ENCODE measurements at places on chromosomes 6 and 20.

DNA sequence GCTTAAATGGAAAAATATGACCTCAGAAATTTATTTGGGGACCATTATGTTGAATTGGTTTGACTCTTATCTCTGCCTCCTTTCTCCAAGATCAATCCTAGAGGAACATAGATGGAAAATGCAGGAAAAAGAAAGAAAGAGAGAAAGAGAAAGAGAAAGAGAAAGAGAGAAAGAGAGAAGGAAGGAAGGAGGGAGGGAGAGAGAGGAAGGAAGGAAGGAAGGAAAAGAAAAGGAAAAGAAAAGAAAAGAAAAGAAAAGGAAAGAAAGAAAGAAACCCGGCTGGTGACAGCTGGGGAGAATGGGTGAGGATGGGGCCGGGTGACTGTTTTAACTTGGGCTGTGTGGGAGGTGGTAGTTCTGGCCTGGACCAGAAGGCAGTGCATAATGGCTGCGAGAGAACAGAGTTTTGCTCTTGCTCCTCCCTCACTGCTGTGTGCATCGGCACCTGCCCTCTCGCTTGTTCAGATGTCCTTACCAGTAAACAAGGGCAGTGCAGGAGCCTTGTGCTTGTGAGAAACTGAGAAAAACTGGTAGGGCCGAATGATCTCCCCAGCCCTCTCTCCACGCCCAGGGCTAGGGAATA is 24.7 kb downstream of the GLO1 start:
- peak; percentile 28 for DNase-seq

DNA sequence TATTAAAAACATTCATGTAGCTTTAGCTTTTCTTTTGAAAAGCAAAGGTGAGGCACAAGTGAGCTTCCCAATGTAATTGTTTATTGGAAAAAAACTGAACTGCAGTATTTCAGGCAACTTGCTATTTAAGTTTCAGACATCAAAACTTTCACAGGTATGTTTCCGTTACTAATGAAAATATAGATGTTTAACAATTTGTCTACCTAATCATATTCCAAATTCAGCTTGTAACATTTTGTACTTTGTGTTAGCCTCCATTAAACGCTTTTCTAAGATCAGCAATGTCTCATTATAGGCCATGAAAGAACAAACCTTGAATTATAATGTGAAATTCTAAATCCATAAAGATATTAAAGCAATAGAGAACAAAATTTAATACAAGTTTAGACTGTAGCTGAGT is 69.5 kb downstream of the AHI1 start:
- no peak for DNase-seq

GRCh38 chr20:53935344-53936084 is 134.9 kb downstream of the BCAS1 start:
- no peak for DNase-seq

GRCh38 chr20:32494483-32495216 is 90.5 kb downstream of the NOL4L start:
- DNase-seq, result no peak

GRCh38 chr20:20814685-20815084 is 102.2 kb upstream of the RALGAPA2 start:
- no peak for DNase-seq

- DNase-seq, result no peak
Measured at GRCh38 chr6:12656906-12657305, 59.7 kb upstream of the PHACTR1 start.

- peak; percentile 27 for DNase-seq
Measured at GRCh38 chr20:58293453-58293852, 16.1 kb upstream of the RAB22A start.

DNA sequence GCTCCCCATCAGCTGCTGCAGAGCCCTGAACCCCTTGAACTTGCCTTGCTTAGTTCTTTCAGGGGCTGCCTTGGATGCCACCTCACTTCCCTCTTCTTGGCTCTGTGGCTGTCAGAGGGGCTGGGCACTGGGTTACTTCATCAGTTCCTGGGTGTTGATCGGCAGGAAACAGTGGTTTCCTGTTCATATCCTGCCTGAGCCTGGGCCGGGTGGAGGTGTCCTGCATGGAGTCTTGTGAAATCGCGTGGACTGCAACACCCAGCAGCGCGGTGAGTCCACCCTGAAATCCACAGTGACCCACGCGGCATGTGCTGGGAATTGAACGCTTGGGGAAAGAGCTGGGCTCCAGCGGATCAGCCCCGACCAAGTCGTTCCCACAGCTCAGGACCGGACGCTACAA is 97.5 kb downstream of the CDH26 start:
- no peak for DNase-seq

GRCh38 chr20:3134151-3134550 is 25.5 kb downstream of the FASTKD5 start:
- DNase-seq, result no peak

DNA sequence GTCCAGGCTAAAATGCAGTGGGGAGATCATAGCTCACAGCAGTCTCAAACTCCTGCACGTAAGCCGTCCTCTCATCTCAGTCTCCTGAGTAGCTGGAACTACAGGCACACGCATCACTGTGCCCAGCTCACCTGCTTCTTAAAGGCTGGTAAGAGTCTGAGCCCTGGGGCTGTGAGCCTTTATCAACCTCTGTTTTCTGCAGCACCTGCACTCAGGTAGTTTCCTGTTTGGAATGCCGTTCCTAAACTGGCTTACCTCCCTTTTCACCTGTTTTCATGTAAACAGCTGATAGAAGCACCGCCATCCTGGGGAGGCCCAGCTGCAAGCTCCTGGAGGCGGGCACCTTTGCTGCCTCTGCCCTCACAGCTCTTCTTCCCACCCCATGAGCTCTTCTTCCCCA is 45.4 kb downstream of the SLC24A3 start:
- DNase-seq, result no peak

DNA sequence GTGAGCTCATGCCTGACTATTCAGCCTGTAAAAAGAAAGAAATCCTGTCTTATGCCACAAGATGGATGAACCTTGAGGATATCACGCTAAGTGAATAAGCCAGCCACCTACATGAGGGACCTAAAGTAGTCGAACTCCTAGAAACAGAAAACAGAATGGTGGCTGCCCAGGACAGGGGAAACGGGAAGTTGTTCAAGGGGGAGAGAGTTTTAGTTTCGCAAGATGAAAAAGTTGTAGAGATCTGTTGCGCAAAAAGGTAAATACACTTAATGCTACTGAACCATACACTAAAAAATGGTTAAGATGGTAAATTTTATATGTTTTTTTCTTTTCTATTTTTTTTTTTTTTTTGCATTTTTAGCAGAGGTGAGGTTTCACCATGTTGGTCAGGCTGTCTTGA is 74.1 kb upstream of the RALY start:
- DNase-seq, result no peak

- peak; percentile 21 for DNase-seq
Measured at GRCh38 chr6:136989571-136990241, 55.1 kb downstream of the IL20RA start.

DNA sequence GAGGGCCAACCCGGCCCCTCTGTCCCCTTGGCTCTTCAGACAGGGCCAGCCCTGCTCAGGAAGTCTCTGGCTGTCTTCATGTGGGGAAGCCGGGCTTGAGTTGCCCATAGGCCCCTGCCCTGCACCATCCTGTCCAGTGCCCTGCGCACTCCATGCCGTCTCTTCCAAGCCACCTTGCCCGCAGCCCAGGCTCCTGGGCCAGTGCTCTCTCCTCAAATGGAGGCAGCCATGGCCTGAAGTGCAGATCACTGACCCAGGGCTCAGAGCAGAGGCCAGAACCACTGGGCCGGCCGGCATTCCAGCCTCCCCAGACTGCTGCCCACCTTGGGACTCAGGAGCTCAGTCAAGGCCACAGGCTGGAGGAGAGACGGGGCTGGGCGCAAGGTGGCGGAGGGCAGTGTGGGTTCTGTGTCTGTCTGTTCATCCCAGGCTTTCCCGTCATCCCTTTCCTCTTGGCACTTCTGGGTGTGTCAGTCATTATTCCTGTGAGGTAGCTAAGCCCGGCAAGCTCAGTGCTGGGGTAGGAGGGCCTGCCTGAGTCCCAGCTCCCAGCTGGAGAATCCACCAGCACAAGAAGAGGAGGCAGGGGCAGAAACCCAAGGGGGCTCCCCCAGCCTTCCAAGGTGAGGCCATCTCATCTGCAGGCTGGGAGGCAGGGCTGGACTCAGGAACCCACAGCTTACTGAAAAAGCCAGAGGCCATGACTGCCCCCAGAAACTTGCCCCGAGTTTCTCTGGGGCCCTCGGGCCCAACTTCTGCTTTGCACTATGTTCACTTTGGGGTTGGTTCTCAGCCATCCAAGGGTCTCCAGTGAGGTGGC is 22.4 kb downstream of the SDCBP2 start:
- DNase-seq, result no peak

DNA sequence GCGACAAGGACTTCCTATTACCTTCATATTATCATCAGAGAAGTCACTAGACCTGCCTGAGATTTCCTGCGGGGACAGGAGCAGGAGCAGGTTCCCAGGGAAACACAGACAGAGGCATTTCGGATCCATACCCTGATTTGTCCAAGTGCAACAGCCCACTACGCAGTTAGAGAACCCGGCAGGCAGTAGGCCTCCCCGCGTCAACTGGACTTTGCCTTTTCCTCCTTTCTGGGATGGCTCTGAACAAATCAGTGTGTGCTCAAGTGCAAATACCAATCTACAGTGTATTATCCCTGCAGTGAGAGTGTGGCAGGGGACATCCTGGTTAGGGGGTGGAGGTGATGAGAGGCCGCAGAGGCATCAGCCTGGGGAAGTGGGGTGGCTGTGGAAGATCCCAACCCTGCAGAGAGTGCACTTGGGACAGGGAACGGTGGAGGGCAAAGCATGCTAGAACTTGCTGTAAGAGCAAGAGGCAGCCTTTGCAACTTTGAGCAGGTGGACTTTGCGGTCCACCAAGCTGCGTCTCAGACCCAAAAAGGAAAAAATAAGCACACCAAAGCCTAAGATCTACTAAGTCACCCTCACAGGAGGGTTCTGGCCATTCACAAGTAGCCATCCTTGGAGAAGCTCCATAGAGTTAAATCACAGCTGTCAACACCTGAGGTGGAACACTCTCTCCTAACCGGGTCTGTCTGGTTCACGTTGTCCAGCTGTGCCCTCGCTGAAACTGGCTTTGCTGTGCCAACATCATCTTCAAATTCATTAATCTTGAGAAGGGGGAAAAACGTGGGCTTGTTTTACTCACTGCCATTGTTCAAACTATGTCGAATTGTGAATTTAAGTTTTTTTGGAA is 159.1 kb downstream of the ZDHHC14 start:
- DNase-seq, result no peak

GRCh38 chr6:10521104-10521808 is at the start of gene GCNT2:
Gene GCNT2 (plus strand): TSS chr6:10521351. CDS start chr6:10528912, 7,561 bp downstream.
- DNase-seq, result peak; percentile 44

GRCh38 chr6:41497994-41498393 is 48.2 kb upstream of the FOXP4 start:
- no peak for DNase-seq

GRCh38 chr20:23517719-23518118 is 26.8 kb downstream of the CST8 start:
- DNase-seq, result no peak

DNA sequence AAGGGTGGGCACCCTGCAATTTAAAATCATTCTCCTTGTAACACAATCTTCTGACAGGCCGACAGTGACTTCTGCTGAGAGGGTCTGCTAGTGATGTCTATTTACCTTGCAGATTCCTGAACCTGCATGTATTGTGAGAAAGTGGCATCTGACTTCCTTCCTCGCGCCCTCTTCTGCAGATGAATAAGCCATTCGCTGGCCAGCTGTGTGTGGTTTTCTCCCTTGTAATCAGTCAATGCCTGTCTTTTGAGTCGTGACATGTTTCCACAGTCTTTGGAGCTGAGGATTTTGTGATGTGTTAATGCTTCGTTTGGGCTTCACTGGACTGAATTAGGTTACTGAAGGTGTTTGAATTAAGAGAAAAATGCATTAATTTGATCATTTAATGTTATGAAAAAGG is 125.3 kb downstream of the GRM1 start:
- DNase-seq, result no peak

- no peak for DNase-seq
Measured at GRCh38 chr6:2124260-2124709, 121.1 kb downstream of the GMDS start.

- DNase-seq, result no peak
Measured at GRCh38 chr20:9532069-9532838, 17.9 kb downstream of the LAMP5 start.

All from GM13976 (cell line).